ENCODE measurements at places on chromosomes 2 and 18. TPM values are rescaled to one million over a fixed set of nuclear protein-coding genes. Genes with fewer than 3 reads are reported as not detected.

DNA sequence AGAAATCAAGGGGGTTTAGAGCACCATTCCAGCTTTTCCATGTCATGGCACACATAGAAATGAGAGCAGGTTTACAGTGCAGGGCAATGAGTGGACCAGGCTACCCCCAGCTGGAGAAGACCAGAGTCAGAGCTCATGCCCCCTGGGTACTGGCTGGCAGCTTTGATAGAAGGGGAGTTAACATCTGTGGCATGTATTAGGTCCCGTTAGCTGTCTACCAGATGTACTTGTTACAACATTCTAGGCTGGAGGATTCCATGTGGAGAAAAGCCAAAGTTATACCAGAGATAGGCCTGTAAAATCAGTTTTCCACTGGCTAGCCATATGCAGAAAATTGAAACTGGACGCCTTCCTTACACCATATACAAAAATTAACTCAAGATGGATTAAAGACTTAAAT, 109.2 kb downstream of the CCDC85A start:
- DNase-seq: no peak

DNA sequence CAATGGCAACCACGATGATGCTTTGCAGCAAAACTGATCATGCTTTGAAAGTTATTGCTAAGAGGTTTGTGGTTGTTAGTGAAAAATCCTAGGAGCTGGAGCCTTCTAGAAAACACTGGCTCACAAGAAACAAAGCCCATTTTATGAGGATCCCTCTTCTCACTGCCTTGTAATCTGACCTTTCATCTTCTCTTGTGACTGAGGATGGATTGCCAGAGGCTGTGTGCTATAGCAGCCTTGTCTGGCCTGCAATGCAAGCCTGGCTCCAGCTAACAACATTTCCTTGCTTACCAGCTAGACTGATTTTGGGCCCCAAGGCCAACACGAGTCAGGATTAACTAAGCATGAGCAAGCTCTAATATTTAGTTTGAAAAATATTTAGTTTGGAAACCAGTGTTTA, 13.1 kb downstream of the PIEZO2 start:
- no peak for DNase-seq

- no peak for DNase-seq
Measured at GRCh38 chr2:42047488-42048298, at the start of gene PKDCC. TSS of gene PKDCC (plus strand) at chr2:42048021. CDS start at chr2:42048200, 179 bp downstream.

DNA sequence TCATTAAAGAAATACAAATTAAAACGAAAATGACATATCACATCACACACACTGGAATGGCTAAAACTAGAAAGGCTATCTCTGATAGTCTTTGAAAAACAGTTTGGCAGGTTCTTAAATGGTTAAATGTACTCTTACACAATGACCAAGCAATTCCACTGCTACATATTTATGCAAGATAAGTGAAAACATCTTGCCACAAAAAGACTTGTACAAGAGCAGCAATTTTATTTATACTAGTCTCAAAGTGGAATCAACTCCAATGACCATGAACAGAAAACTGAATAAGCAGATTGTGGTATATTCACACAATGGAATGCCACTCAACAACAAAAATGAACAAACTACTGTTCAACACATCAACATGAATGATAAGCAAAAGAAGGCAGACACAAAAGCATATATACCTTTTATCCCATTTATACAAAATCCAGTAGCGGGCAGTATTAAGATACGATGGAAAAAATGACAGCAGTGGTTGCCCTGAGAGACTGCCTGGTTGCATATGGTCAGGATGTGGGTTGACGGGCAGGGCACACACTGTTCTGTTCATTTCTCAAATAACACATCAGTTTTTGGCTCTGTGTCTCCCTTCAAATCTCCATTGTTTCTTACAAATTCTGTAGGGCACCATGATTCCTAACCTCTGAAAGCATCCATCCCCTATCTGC, 25.4 kb downstream of the SP100 start:
- DNase-seq: no peak

DNA sequence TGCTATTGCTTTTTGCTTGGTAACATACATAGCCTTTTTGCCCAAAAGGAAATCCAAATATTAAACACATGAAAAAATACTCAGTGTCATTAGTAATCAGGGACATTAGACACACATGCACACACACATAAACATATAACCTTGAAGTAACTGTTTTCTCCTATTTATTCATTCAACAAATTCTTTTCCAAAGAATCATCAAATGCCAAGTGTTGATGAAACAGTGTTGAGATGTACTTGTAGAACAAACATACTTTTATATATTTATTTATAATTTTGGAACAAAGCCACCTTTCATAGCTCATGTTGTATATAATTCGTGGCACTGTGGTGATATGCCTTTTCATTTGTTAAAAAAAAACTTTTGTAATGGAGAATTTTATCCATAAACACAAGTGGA, 81.0 kb downstream of the APLF start:
- DNase-seq: peak; percentile 69

DNA sequence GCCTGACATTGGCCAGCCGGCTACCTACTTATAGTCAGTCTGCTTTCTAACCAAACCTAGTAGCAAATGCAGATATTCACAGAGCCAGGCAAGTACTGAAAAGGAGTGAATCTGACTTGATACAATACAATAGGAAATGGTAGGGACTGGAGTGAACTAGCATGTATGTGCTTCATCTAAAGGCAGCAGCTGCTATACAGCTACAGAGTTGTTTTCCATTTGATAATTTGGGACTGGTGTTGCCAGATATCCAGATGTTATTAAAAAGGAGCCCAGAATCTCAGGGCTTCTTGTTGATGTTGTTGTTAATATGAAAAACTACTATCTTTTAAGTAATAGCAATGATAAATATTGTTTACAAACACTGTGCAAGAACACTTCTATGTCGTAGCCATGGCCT, 159.4 kb downstream of the BABAM2 start:
- no peak for DNase-seq

ABCA12 gene
- total RNA-seq: 7.1 TPM

GRCh38 chr2:141063406-141063805, 1067.4 kb downstream of the LRP1B start:
- DNase-seq: no peak

- no peak for DNase-seq
Measured at GRCh38 chr2:24783641-24784040, 9.6 kb downstream of the PTRHD1 start.

GRCh38 chr2:100403722-100404121, 13.7 kb downstream of the CHST10 start:
- no peak for DNase-seq

DNA sequence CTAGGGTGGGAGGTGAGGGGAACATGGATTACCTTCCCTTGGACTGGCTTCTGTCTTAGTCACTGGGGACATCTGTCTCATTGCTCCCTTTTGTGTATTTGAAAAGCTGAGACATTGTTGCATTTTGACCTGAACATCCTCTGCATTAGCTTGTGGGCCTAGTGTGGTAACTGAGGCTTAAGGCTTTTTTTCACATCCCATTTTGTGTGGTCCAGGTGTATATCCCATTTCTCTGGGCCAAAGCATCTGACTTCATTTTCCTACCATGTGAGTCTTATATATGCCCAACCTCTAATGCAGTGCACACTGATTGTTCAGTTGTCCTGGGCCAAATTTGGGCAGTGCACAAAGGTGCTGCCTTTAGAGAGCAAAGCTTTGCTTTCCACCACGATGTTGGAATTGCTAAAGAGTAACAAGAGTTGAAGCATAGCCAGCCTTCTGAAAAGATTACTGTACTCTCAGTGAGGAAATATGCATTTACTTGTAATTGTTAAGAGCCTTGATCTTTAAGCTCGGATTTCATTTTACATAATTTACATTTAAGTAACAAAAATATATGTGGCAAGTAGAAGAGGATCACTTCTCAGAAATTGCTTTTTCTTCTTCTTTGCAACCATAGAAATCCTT, 13.3 kb downstream of the PRKCE start:
- DNase-seq: no peak

DNA sequence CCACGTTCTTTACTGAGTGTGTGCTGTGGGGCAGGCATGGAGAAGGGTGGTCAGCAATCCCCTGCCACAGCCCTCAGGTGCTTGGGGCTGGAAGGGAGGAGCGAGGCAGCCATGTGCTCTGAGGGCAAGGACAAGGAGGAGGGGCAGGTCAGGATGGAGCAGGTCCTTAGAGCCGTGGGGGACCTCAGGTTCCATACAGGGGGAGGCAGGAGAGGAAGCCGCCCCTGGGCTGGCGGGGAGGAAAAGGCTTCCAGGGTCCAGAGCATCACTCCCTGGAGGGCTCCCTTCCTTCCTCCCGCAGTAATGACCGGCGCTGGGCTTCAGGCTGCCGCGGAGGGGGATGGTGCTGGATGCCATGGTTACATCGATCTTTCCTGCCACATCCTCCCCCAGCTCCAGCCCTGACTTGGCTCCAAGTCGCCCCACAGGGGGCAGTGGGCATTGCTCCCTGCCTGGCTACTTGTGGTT, 6.6 kb downstream of the GAREM2 start:
- DNase-seq: no peak

DNA sequence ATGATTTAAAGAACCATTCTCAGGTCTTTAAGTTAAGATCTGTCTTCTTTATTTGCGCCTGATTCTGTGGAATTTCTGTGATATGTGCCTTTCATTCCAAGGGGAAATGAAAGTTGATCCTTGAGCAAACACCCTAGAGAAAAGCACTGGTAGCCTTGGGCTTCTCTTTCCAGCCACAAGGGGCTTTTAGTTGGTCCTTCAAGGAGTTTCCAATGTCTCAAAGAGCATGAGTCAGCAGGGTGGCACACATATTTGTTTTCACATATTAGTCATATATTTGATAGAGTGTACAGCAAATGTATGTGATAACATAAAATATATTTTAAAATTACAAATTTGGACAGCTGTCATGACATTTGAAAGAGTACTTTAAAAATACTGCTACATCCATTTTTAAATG, 339.5 kb downstream of the TXNL1 start:
- peak; percentile 91 for DNase-seq

DNA sequence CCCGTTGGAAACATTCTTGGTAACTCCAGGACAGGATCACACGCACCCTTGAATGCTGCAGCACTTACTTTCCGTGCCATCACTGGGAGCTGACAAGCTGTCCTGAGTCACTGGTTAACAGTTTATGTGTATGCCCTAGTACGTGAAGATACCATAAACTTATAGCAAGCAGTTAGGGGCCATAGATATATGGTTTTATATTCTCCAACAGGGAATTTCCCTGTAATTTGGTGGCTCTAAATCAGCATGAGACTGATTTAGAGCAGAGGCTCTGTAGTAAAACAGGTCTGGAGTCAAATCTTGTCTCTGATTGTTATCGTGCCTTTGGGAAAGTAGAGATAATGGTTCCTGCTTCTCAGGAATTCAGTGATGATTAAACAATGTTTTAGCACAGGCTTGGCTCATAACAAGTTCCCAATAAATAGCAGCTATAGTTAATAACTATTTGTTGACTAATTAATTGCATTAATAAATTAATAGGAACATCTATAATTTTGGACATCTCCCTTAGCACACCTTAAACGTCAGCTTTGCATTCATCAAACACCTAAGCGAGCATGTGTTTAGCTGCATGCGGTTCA, 215.2 kb downstream of the VAPA start:
- no peak for DNase-seq
